ENCODE measurements at places on chromosomes 16 and 17. TPM values are rescaled to one million over a fixed set of nuclear protein-coding genes. Genes with fewer than 3 reads are reported as not detected.

GRCh38 chr17:49383060-49383459, 21.0 kb upstream of the ZNF652 start:
- H3K36me3 ChIP-seq = no peaks in the 10 kb centered on the region
- H3K27ac ChIP-seq = no peak overlapping the region
- no peaks in the 10 kb centered on the region for H3K27me3 ChIP-seq
- H3K4me3 ChIP-seq = no peak overlapping the region
- H3K4me1 ChIP-seq = no peaks in the 10 kb centered on the region

- no peak for DNase-seq
- H3K27ac ChIP-seq = no peak overlapping the region
- peaks cover 15% of the 10 kb centered on the region for H3K36me3 ChIP-seq
- peaks cover 8% of the 10 kb centered on the region for H3K4me1 ChIP-seq
- H3K4me3 ChIP-seq = peak overlapping the region; percentile 90
- peaks cover 9% of the 10 kb centered on the region for H3K27me3 ChIP-seq
Measured at GRCh38 chr17:5110816-5111215, 862 bp downstream of the ZNF232 start.

- H3K27ac ChIP-seq = no peak overlapping the region
- H3K36me3 ChIP-seq = peaks cover 7% of the 10 kb centered on the region
- DNase-seq = no peak
- H3K27me3 ChIP-seq = no peaks in the 10 kb centered on the region
Measured at GRCh38 chr16:19694989-19695388, 23.0 kb downstream of the KNOP1 start.

DNA sequence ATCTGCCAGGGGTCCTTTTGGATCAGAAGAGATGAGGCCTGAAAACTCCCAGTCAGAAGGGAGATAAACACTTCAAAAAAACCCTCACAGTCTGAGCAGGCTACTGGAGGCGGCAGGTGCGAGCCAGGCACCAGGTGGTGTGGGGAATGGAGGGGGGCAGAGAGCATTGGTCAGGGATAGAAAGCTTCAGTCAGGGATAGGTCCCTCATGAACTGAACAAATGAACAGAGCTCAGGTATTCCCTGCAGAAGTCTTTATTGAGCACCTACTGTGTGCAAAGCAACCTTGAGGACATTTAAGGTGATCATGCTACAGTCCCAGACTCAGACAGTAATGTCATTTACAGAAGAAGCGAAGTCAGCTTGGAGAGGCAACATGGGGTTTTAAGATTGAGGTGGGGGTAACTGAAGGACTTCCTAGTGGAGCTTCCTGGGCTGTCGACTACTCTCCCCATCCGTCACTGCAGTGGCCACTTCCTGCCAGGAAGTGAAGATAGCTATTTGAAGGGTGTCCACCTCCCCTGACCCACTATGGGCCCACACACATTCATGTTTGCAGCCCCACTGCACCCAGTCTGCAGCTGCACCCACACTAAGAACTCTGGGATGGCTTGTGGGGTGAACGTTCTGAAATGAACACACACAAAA, 3.2 kb downstream of the KIFC3 start:
- no peaks in the 10 kb centered on the region for H3K27me3 ChIP-seq
- no peak overlapping the region for H3K27ac ChIP-seq
- no peak overlapping the region for H3K4me3 ChIP-seq
- no peak for DNase-seq

- peaks cover 4% of the 10 kb centered on the region for H3K36me3 ChIP-seq
- no peak for DNase-seq
- no peak overlapping the region for H3K4me3 ChIP-seq
- peaks cover 8% of the 10 kb centered on the region for H3K4me1 ChIP-seq
Measured at GRCh38 chr16:31711344-31711845, 162.2 kb upstream of the ZNF267 start.

DNA sequence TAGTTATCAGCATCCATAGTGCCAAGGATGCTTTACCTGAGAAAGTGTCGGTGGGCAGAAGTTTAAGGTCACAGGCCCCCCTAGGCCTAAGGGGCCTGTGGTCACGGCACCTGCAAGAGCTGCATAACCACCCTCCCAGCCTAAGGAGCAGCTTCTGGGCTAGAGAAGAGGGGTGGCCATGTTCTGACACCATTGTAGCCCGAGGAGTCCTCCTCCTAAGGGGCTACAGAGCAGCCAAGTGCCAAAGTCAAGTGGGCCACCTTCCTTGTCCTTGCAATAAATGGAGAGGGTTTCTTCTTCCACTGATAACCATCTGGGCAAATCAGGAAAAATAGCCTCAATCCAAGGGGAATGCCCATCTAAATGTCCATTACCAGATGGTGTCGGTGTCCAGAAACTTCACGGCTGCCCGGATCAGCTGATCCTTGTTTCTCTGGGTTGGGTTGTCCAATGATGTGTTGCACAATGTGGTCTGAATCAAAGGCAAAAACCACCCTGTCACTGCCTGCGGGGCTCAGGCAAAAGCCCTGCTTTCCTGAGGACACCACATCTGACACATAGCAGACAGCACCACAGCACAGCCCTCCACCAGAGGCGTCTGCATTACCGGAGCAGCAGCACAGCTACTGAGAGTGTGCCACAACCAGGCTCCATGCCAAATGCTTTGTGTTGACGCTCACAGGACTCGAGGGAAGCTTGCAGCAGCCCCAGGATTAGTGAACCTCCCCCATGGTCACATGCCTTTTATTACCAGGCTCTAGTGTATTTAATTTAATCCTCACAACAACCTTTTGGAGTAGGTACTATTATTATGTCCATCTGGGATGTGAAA, 12.8 kb downstream of the ATPAF2 start:
- no peaks in the 10 kb centered on the region for H3K27me3 ChIP-seq
- no peaks in the 10 kb centered on the region for H3K4me1 ChIP-seq
- DNase-seq = peak; percentile 29
- no peak overlapping the region for H3K27ac ChIP-seq
- H3K4me3 ChIP-seq = no peak overlapping the region

DNA sequence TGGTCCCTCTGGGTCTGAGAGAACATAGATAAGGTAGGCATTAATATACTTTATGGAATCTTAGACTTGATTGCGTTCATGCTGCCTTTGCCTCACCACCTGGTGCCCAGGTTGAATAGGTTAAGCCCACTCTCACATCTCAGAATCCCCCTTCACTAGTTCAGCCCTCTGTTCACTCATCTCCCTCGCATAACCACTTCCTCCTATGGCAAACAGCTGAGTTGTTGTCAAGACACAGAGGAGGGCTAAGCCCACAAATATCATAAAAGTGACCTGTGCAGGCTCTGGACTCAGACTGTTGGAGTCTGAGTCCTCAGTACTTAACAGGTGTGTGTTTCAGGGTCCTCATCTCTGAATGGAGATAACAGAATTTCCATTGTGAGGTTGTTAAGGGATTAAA, 55.7 kb downstream of the GOSR1 start:
- no peaks in the 10 kb centered on the region for H3K4me1 ChIP-seq
- no peak overlapping the region for H3K27ac ChIP-seq
- no peaks in the 10 kb centered on the region for H3K36me3 ChIP-seq
- no peaks in the 10 kb centered on the region for H3K27me3 ChIP-seq
- no peak for DNase-seq

DNA sequence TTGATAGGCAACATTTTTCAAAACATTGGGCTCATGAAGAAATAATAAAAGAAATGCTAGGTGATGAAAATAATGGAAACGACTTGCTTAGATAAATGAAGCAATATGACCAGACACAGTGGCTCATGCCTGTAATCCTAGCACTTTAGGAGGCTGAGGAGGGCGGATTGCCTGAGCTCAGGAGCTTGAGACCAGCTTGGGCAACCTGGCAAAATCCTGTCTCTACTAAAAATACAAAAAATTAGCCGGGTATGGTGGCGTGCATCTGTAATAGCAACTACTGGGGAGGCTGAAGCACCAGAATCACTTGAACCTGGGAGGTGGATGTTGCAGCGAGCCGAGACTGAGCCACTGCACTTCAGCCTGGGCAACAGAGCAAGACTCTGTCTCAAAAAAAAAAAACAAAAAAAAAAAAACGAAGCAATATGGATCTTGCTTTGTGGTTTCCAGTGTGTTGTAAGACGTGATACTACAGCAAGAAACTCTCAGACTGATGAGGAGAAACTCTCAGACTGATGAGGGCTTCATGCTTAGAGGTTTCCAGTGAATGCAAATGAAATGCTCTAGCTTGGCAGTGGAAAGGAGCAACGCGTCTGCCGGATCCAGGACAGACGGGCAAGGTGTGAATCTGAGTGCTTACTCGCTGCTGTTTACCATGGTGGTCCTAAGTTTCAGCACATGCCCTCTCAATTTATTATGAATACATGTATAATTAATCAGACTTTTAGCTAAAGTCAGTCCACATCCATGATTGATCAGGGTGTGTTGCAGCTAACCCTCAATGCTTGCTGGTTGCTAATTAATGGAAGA, 11.5 kb upstream of the IGF2BP1 start:
- no peak overlapping the region for H3K27ac ChIP-seq
- H3K4me3 ChIP-seq = no peak overlapping the region
- H3K36me3 ChIP-seq = no peaks in the 10 kb centered on the region
- DNase-seq = no peak
- H3K4me1 ChIP-seq = no peaks in the 10 kb centered on the region

- H3K27me3 ChIP-seq = no peaks in the 10 kb centered on the region
- DNase-seq = no peak
- H3K36me3 ChIP-seq = peaks cover 2% of the 10 kb centered on the region
- peak overlapping the region; percentile 77 for H3K4me3 ChIP-seq
Measured at GRCh38 chr16:18800775-18801144, 589 bp downstream of the ARL6IP1 start.

DNA sequence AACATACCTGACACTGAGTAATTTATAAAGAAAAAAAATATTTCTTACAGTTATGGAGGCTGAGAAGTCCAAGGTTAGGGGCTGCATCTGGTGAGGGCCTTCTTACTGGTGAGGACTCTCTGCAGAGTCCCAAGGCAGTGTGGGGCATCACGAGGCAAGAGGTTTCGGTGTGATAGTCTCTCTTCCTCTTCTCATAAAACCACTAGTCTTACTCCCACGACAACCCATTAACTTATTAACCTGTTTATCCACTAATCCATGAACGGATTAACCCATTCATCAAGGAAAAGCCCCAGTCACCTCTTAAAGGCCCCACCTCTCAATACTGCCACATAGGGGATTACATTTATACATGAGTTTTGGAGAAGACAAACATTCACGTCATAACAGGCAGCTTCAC, 20.1 kb downstream of the CIITA start:
- DNase-seq = no peak
- H3K36me3 ChIP-seq = no peaks in the 10 kb centered on the region

GRCh38 chr17:2374549-2375285, 26.1 kb downstream of the MNT start:
- DNase-seq = no peak
- H3K4me3 ChIP-seq = no peak overlapping the region
- no peaks in the 10 kb centered on the region for H3K36me3 ChIP-seq
- H3K27ac ChIP-seq = no peak overlapping the region

- no peak for DNase-seq
- H3K27ac ChIP-seq = no peak overlapping the region
Measured at GRCh38 chr17:21209511-21210175, 4.3 kb downstream of the TMEM11 start.

DNA sequence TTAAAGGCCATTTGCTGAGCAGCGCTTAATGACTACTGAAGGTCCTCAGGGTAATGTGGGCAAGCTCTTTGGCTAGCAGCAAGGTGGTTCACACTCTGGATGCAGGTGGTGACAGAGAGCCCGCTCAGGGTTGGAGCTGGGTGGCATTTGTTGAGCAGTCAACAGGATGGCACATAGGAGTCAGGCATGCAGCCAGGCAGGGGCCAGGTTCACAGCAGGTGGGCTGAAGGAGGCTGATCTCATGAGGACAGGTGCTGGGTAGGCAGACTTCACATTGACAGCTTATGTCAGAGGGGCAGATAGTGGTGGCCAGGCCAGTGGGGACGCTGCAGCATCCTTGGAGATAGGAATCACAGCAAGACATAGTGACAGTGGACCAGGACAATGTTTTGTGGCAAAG, 4.5 kb downstream of the KRTAP3-1 start:
- H3K4me3 ChIP-seq = no peak overlapping the region
- no peak overlapping the region for H3K27ac ChIP-seq
- DNase-seq = no peak
- H3K36me3 ChIP-seq = no peaks in the 10 kb centered on the region
- H3K27me3 ChIP-seq = no peaks in the 10 kb centered on the region

The C17orf50 gene
- polyA plus RNA-seq = not detected

The KRT28 gene
- polyA plus RNA-seq = not detected

The PNMT gene
- polyA plus RNA-seq = 0.11 TPM

The ASGR1 gene
- 13.7 TPM for polyA plus RNA-seq

The SLC6A2 gene
- polyA plus RNA-seq = not detected
